GM03348 (cell line): ENCODE measurements at places on chromosomes 1 and 21.
A peak's percentile ranks its signal among the peaks of the same experiment; 100 is the strongest.

- peak; percentile 40 for DNase-seq
These were observed 33.6 kb downstream of the SPAG17 start for GRCh38 chr1:118151312-118151937.

- no peak for DNase-seq
These were observed 24.2 kb downstream of the OLFML3 start for GRCh38 chr1:114003431-114003830.

DNA sequence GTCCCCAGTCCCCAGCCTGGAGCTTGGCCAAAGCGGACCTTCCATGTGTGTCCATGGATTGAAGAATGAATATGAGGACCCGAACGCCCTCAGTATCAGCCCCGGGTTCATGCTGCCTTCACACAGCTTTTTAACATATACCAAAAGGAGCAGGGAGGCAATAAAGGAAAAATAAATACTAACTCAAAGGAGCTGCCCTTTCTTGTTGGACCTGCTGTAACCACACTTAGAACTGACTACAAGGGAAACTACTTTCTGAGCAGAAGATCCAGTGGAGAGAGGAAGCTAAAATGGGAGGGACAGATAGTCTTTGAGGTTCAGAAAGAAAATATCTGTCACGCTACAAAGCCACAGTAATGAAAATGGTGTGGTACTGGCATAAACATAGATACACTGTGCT is 48.6 kb downstream of the CNN3 start:
- DNase-seq = no peak

GRCh38 chr1:186165303-186165702 is 209.8 kb downstream of the TPR start:
- no peak for DNase-seq

- DNase-seq = no peak
These were observed 234.1 kb downstream of the ADGRL2 start for GRCh38 chr1:82034812-82035211.

- no peak for DNase-seq
These were observed 11.2 kb downstream of the TRAF3IP3 start for GRCh38 chr1:209767096-209767495.

DNA sequence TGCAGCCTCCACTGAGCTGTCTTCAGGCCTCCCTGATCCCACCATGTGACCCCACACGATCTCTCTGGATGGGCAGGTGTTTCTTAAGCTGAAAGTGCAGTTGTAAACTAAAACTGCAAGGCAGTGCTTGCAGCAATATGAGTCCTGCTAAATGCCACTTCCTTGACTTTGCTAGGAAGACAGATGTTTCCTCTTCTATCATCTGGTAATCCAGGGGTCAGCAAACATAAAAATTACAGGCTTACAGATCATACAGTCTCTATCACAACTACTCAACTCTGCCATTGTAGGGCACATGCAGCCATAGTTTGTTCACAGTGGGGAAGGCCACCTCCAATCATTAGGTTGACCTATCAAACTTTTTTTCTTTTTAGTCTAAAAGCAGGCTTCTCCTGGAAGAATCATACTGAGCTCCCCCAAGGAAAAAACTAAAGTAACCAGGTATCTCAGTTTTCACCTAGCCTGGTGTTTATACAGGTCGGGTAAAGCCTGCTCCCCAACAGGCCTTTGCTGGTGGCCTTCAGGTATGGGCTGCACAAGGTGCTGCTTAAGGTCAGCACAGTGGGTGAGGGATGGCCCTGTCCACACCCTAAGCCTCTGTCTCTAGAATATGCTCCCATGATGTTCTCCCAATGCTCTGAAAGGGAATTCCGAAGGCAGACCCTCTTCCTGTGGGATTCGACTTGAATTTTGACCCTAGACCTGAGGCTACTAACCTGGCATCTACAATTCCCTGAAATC is 10.8 kb downstream of the ABCA4 start:
- DNase-seq = no peak

GRCh38 chr21:15751037-15751436 is 21.3 kb downstream of the USP25 start:
- no peak for DNase-seq

DNA sequence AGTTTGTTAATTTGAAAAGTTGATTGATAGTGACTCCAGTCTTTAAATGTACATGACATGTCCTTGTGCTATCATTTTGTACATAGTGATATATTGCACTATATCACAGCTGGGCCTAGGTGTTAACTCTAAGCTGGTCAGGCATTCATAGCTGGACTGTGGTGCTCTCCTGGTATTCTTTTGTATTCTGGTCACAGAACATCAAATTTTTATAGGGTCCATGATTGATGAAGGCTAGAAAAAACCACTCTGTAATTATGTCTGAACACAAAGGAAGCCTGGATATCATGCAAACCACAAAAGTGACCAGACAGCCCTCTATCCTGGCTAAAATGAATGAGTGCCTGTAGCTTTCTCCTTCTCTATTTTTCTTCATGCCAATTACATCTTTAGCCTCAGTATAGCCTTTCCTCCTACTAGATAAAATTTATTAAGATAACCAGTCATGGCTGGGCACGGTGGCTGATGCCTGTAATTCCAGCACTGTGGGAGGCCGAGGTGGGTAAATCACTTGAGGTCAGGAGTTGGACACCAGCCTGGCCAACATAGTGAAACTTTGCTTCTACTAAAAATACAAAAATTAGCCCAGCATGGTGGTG is 134.9 kb upstream of the B3GALT2 start:
- DNase-seq = peak; percentile 27

DNA sequence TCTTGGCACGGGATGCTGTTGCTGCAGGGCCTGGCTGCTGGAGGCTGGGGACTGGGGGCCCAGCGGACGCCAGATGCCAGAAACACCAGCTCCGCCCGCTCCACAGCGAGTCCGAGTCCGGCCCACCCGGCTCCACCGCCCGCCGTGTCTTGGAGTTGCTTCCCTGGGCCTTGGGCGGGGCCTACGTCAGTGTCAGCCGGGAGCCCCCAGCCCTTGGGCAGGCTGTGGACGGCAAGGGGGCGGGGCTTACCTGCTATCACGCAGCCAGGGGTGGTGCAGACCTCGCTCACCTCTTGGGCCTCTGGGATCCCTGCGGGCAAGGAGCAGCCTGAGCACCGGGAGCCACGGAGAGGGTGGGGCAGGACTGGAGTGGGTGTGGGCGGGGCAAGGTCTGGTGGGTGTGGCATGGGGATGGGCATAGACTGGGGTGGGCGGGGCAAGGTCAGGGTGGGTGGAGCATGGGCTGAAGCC is 21.8 kb downstream of the MMEL1 start:
- DNase-seq = peak; percentile 39

DNA sequence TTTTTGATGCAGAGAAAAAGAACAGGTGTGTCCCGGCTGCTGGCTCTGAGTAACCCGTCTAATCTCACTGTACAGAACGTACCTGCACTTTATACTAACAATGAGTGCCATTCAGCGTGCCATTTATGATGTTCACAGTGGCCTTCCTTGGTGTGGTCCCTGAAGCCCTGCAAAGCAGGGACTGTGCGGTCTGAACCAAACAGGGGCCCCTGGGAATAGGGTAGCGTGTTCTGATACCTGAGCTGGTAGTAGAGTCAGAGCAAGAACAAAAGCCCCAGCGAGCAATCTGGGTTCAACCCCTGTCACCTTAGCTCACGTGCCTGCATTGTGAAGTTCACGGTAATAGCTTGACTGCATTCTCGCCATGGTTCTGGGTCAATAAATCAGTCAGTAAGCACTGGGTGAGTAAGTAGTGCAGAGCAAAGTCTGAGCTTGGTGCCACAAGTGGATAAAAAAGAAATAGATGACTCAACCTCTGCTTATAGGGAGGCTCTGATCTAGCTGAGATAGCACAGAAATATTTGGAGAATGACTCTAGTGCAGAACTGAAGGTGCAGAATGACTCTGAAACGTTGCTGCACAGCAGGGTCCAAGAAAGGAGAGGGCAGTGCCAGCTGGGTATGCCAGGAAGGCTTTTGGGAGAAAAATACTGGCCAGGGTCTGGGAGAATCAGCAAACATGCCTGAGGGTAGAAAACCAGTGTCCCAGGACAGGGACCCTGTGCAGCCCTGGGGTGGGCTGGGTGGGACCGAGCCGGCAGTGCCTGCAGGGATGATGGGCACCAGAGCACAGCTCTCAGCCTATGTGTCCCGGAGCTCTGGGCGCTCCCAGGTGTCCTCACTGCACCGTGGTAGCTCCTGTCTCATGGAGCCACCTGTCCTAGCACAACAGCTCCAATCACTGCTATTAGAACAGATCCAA is 125.9 kb downstream of the RHOU start:
- DNase-seq = peak; percentile 75

DNA sequence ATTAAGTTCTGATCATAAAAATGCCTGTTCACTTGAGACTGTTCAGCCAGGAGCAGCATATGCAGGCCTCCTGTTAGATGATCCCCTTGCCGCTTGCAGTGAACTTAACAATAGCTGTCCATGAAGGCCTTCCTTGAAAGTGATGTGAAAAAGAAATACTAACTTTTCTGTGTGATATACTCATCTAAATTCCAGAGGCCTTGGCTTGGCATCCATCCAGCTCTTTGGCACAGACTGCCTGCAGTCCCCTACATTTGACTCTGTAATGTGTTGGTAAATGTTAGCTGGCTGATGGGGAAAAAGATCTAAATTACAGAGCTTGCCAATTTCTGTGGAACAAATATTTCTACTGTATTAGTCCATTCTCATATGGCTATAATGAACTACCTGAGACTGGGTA is 73.7 kb downstream of the KCNK2 start:
- DNase-seq = peak; percentile 13

DNA sequence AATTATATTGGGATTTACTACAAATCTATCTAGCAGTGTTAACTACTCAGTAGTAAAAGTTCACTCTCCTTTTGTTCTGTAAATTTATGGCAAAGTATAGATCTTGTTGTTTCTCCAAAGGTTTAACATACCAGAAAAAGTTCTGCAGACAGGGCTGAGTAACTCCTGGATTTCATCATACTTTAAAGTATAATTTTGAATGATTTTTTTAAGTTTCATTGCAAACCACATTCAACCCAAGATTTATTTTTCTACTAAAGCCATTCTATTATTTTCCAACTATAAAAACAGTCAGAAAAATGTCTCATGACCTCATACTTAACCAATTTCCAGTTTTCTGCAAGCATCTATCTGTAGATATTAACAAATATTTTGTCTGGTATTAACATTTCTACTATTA is 585.8 kb upstream of the ZRANB2 start:
- peak; percentile 31 for DNase-seq

DNA sequence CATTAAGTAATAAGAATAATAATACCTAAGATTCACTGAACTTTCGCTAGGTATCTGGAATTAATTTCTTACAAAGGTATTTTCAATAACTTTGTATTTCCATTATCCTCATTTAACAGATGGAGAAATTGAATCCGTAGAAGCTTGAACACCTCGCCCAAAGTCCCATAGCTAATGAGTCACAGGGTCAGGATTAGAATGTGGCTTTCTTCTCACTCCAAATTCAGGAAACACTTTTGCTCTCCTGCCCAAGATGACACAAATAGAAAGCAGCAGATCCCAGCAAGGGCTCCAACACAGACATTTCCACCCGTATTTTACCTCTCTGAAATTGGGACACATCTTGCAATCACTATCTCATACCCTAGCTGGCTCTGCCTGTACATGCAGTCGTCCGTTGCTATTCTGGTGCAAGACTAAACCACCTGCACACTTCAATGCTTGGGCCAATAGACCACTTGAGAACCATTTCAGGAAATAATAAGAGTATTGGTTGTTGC is 125.9 kb upstream of the GREM2 start:
- DNase-seq = peak; percentile 25

DNA sequence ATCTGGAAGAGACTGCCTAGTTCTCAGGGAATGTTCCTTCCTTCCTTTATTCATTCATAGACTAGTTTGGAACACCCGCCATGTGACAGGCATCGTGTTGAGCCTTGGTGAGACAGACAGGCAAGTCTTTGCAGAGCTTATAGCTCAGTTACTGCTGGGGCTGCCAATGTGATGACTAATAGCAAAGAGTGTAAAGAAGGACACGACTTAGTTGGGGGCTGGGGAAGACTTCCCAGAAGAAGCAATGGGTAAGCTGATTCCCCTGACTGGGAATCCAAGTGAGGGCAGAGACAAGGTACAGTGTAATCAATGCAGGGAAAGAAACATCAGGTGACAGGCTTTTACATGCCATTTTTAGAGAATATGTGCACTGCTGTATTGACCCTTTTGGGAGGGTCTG is 51.2 kb downstream of the TENT5C start:
- DNase-seq = peak; percentile 71

DNA sequence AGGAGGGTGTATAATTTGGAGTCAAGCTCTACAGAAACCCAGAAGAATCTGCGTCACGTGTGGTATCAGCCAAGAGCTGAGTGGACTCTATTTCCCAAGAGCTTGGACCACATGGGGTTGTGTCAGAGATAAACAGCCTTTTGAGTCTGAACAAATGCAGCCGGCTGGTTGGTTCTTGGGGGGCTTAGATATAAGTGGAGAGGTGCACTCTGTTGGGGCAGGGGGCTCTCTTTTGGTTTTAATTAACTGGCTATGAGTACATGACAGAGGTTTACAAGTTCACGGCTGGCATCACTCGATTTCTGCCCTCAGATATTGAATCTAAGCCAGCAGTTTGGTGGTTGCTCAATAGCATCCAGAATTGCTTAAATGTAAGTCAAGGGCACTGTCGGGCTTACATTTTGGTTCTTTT is 501 bp upstream of the MRAP start:
- DNase-seq = no peak

GRCh38 chr1:24591781-24592180 is 35.9 kb downstream of the NCMAP start:
- DNase-seq = no peak

GRCh38 chr1:206035027-206035426 is 11.3 kb upstream of the CTSE start:
- DNase-seq = no peak

DNA sequence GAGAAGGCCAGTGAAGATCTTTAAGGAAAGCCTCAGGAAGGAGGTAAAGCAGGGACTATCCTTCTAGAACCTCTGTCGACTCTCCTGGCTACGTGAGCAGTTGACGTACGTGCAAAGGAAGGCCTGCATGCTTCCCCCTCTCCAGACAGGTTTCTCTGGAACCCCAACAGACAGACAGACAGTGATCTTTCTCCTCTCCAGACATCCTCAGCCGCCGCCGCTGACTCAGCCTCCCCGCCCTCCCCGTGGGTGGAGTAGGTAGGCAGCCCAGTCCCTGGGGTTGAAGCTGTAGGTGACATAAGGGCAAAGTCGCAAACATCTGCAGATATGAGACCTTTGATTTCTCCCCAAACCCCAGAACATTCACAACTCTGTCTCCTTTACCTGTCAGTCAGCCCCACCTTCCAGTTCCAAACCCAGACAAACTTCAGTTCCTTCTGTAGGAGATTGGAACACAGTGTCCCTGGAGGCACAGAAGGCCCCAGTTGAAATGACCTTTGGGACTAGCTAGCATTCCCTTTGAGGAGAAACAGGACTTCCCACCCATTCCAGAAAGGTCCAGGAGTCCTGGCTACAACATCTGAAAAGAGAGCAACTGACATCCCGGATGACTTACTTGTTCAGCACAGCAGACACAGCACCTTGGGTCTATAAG is 146.0 kb upstream of the JUN start:
- no peak for DNase-seq
